GDM1 (cell line): ENCODE measurements at places on chromosomes 1 and 21.

GRCh38 chr1:197920067-197920396 is 2.9 kb downstream of the LHX9 start:
- DNase-seq = no peak

DNA sequence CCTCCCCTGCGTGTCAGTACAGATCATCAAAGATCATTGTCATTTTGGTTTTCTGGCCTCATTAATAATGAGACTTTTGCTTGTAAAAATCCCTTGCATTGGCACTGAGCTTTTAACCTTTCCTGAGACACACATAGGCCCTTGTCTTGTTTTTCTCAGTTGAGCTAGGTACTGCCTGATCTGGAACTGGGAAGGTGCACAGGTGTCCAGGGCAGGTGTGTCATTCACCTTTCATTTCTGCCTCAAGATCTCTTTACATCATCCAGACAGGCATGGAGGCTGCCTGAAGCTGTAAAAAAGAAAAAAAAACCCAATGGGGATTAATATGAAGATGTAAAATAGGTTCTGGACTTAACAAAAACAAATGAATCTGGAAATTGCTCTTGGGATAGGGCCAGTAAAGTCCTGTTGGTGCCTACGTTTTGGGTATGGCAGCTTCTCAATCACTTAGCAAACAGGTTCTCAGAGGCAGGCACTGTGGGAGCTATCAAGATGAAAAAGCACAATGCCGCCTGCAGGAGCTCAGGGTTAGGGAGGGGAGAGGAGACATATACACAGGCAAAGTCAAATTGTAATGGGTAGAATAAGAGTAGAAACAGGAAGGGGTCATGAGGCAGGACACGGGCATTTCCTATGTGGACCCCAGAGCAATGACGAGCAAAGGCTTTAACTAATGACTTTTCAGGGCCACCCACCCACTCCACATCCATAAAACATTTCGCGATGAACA is 1.0 kb upstream of the KCNC4 start:
- DNase-seq = no peak

DNA sequence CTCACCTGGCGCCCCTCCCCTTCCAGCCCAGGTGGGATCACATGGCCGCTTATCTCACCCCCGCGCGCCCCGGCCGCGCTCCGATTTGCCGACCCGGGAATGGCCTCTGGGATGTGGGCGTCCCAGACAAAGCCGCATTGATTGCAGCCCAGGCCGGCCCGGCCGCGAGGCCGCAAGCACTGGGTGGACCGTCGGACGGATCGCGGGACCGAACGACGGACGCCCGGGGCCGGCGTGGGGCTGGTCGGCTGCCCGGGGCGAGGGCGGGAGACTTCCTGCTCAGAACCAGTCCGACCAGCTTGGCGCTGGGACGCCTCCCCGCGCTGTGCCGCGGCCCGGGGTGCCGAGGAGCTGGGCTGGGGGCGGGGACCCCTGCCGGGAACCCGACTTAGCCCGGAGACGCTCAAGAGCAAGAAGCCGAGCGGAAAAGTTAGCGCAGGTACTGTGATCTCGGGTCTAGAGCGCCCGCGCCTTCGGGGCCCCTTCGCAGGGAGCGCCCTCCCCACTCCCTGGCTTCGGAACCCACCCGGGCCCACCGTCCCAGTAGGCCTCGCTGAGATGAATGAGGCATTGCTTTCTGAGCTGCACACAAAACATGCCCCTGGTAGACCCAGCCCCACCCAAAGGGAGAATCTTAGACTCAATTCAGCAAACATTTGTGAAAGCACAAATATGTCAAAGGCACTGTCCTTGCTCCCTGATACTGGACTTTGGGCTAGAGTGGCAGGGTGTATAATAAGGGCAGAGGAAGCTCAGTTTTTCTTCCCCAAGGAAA is 415 bp upstream of the LAD1 start:
- no peak for DNase-seq

DNA sequence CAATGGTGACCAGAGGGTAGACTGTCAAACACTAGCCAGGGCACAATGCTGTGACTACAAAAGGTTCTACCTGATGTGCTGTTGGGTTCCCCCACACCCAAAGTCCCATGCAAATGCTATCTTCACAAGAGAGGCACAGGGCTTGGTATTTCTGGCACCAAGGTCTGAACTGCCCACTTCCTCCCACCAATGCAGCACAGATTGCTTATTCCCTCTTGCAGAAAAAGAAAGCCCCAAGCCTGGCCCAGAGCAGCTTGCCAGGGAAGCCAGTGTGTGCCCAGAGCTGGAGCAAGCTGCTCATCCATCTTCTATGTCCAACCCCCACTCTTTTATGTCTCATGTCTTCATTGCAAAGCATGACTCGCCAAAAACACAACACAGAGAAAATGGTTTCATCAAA is 149.4 kb upstream of the CAMK1G start:
- DNase-seq = no peak

GRCh38 chr1:73674945-73675561 is 522.9 kb downstream of the LRRIQ3 start:
- no peak for DNase-seq
